BE2C (cell line): ENCODE measurements at places on chromosomes 12 and 14.

DNA sequence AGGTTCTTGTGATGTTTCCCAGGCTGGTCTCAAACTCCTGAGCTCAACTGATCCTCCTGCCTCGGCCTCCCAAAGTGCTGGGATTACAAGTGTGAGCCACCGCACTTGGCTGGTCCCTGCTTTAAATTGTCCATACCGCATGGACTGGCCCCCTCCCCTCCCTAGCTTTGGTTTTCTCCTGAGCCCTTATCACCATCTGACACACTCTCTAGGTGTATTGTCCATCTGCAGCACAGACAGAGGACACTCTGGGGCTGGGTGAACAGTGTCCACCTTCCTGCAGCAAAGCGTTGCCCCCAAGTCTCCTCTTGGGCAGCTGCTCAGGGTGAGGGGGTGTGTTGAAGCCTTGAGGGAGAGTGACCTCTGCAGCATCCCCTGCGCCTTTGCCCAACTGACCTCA is 36.0 kb upstream of the DLK1 start:
- no peak for DNase-seq

DNA sequence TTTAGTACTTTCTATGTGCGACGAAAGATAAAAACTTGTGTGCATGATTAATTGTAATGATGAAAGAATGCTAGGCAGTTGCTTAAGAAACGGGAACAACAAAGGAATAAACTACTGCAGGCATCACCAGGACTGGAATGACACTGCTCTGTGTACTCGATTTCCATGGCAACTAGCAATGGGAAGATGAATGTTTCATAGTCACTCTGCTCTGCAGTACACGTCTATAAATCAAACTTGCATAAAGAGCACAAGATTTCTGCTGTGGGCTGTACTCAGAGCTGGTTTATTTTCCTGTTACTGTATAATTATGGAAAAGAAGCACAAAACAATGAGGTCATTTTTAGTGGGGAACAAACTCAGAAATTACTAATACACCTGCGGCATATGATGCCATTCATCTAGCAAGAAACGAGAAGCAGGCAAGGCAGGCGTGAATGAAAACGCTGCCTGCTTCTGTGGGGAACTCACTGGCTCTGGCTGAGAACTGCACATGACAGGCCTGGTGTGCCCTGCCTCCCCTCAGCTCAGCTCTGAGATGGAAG is 41.8 kb downstream of the EFCAB11 start:
- no peak for DNase-seq

- no peak for DNase-seq
Measured at GRCh38 chr12:6751767-6752166, 1.2 kb downstream of the MLF2 start.

- DNase-seq = no peak
Measured at GRCh38 chr14:91413547-91414474, 3.8 kb downstream of the CCDC88C start.

DNA sequence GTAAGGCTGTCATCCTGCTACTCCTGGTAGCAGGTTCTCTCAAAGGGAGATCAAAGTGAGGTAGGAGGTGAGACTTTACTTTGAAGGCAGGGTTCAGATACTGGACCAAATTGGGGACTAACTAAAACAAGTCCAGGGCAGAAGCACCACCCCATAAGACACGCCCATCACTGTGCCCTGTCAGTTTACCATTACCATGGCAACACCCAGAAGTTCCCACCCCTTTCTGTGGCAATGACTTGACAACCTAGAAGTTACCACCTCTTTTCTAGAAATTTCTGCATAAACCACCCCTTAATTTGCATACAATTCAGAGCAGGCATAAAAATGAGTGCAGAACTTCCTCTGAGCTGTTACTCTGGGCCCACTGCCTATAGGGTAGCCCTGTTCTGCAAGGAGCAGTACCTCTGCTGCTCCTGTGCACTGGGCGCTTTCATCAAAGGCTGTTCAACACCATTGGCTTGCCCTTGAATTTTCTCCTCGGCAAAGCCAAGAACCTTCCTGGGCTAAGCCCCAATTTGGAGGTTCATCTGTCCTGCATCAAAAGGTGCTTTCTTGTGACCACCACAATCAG is 64.8 kb upstream of the MAX start:
- no peak for DNase-seq
